Activated CD4-positive, alpha-beta T cell treated with anti-CD3 and anti-CD28 coated beads for 1 hour (primary cell): ENCODE measurements at places on chromosomes 5 and 9.

DNA sequence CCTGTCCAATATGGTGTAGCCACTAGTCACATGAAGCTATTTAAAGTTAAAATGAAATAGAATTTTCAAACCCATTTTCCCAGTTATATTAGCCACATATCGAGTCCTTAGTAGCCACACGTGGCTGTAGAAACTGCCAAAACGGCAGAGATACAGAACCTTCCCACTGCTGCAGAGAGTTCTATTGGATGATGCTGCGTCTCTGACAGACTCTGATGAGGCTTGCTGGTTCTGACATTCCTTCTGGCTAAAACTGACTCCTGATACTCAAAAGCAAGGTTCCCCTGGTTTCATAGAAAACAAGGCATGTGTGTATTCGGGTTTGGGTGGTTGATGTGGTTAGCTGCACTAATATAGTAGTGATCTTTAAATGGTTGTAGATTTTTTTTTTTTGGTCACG lies 91.5 kb downstream of the TLE4 start:
- no peak for DNase-seq

DNA sequence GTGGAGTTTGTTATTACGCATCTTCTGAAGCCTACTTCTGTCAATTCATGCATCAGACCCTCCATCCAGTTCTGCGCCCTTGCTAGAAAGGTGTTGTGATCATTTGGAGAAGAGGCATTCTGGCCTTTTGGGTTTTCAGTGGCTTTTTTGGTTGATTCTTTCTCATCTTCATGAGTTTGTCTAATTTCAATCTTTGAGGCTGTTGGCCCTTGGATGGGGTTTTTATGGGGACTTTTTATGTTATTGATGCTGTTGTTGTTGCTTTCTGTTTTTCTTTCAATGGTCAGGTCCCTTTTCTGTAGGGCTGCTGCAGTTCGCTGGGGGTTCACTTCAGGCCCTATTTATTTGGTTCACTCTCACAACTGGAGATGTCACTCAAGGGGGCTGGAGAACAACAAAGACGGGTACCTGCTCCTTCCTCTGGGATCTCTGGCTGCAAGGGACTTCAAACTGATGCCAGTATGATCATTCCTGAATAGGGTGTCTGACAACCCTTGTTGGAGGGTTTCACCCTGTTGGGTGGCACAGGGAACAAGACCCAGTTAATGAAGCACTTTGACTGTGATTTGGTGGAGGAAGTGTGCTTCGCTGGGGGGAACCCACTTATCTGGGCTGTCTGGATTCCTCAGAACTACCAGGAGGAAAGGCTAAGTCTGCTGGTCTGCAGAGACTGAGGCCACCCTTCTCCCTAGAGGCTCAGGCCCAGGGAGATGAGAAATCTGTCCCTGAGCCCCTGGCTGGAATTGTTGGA lies 226.7 kb upstream of the PTGER4 start:
- no peak for DNase-seq

DNA sequence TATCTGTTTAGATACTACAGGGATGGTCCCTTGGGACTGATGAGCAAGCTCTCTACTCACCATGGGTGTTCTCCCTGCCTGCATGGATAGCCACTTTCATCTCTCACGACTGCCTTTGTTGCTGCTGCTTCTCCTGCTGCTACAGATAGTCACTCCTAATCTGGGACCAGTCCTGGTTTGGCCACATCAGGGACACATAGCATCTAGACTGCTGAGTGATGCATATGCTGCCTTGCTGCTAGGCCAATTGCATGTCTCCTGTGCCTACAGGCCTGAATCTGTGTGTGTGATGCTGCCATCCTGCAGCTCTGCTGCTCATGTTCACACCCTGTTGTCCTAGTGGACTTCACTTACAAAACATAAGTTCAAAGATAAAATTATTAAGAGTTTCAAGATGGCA lies 297.1 kb downstream of the HCN1 start:
- DNase-seq = no peak

DNA sequence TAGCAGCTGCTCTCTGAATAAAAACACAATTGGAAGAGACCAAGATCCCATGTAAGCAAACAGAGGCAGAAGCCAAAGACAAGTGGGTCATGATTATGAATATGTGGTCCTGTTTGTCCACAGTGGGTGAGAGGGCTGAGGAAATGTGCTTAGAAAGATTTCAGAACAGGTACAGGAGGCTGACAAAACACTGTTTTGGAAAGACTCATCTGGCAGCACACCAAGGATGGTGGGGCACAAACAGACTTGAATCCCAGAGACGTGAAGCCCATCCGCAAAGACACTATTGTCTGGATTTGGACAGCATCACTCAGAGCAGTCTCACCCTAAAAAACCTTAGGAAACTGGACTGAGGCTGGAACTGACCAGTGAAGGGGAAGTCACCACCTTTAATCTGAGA lies 85.0 kb downstream of the ADRB2 start:
- DNase-seq = no peak

- no peak for DNase-seq
Measured at GRCh38 chr9:126470241-126470993, 143.3 kb upstream of the LMX1B start.

GRCh38 chr5:105806596-105806995 lies 1864.1 kb downstream of the EFNA5 start:
- DNase-seq = no peak

- DNase-seq = peak; percentile 61
Measured at GRCh38 chr5:177402271-177403043, 2.0 kb upstream of the PFN3 start.

GRCh38 chr9:121452085-121452484 lies 47.6 kb downstream of the GGTA1 start:
- no peak for DNase-seq

- no peak for DNase-seq
Measured at GRCh38 chr5:148811756-148812155, 14.7 kb upstream of the ADRB2 start.

GRCh38 chr9:134617836-134618162 lies 23.8 kb upstream of the COL5A1 start:
- no peak for DNase-seq

- peak; percentile 41 for DNase-seq
Measured at GRCh38 chr5:150001660-150002486, 1.3 kb downstream of the HMGXB3 start.

DNA sequence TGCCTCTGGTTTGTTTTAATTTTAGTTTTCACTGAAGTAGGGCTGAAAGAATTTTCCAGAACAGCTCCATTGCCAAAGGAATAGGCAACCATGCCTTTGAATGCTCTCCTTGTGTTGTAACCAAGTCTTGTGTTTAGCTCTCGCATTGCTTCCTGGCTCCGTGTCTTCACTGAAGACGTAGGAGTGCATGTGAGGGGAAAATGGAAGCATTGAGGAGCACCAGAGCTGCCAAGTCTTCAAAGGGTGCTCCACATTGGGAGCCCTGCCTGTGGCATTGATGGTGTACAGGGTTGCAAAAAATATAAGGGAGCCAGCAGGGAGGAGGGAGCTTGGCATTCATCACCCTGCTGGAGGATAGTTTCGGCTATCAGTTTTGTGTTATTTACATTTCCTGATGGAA lies 86.6 kb downstream of the NTRK2 start:
- DNase-seq = no peak

- no peak for DNase-seq
Measured at GRCh38 chr9:37693260-37693659, 42.5 kb downstream of the FRMPD1 start.

GRCh38 chr5:139385061-139386049 lies 2.3 kb upstream of the SLC23A1 start:
- no peak for DNase-seq

- DNase-seq = no peak
Measured at GRCh38 chr9:77981332-77981731, 50.3 kb downstream of the GNAQ start.

DNA sequence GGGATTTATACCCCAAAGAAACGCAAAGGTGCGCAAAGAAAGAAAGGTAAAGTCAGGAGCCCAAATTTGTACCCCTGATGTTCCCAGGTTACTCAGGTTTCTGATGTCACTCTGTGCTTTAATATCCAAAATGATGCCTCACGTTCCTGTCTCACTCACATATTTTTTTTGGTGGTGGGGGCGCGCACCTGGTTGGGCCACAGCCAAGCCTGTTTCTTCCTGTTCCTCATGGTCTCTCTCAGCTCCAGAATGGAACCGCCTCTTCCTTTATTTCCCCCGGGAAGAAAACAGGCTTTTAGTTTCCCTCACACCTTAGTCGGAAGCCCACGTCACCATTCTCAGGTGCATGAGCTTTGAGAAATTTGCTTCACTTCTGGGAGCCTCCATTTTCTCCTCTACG lies 118.3 kb upstream of the BOD1 start:
- DNase-seq = no peak

DNA sequence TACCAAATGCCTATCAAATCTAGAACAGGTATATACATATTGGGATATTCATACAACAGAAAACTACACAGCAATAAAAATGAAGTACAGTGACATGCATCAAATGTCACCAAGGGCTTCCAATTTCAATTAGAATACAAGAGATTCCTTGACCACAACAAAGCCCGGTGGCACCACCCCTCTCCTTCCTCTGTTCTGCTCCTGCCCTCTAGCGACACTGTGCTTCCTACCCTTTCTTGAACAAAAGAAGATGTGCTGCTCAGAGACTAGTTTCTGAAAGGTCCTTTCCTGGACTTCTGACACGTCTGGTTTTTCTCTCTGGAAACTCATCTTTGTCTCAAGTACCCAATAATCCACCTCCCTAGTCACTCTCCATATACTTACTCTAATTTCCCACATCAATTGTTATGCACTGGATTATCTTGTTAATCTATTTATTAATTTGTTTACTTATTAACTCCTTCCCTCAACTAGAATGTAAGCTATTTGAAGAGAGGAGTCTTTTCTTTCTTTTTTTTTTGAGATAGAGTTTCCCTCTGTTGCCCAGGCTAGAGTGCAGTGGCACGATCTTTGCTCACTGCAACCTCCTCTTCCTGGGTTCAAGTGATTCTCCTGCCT lies 70.4 kb upstream of the CTSV start:
- no peak for DNase-seq

GRCh38 chr9:88678431-88678830 lies 143.5 kb downstream of the NXNL2 start:
- DNase-seq = no peak

- DNase-seq = no peak
Measured at GRCh38 chr9:68427216-68427977, 71.0 kb downstream of the PGM5 start.

GRCh38 chr5:155595791-155596190 lies 582.2 kb downstream of the KIF4B start:
- no peak for DNase-seq

- no peak for DNase-seq
Measured at GRCh38 chr5:133259199-133259997, 207.6 kb downstream of the HSPA4 start.
